ENCODE measurements at places on chromosomes 4 and X. TPM values are rescaled to one million over a fixed set of nuclear protein-coding genes. Genes with fewer than 3 reads are reported as not detected.

GRCh38 chrX:136179133-136179532 lies 31.8 kb downstream of the FHL1 start:
- DNase-seq, result no peak

- DNase-seq, result peak; percentile 70
These were observed 31.1 kb downstream of the ACOX3 start for GRCh38 chr4:8409264-8410065.

- DNase-seq, result no peak
These were observed 77.1 kb upstream of the LSM6 start for GRCh38 chr4:146098397-146098796.

DNA sequence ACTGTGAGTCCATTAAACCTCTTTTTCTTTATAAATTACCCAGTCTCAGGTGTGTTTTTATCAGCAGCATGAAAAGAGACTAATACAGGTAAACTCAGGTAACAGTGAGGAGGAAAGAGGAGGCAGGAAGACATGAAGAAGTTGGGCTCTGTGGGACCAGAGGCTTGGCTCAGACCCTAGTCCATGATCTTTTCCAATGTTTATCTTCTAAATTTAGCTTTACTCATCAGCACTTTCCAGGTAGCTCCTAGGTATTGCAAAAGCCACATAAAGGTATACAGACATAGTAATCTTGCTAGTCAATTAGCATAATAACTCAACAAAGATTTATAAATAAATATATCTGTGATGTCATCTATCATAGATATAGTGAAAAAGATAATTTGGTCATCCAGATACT lies 11.2 kb upstream of the FRYL start:
- no peak for DNase-seq

- no peak for DNase-seq
These were observed 35.8 kb upstream of the TNIP3 start for GRCh38 chr4:121199742-121200561.

Gene MAGEB1
- not detected for total RNA-seq

Gene PRDM8
- total RNA-seq, result 7.8 TPM

- DNase-seq, result no peak
These were observed 21.5 kb downstream of the SUPT20HL2 start for GRCh38 chrX:24292353-24292752.

DNA sequence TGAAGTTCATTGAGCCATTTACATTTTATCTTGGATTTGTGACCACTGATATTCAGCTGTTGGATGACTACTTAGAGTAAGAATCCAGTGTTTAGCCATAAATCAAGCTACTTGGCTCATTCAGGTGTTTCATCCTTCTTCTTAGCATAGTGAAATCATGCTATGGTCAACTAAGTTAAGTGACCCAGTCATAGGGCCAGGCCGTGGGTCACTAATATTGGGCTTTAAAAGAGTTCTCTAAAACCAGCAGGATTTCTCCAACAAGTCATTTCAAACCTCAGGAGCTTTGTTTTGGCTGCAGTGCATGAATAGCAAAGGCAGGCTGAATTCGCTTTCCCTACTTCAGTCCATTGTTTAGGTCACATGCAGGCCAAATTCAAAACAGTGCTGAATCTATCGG lies 181.0 kb downstream of the MAML3 start:
- peak; percentile 58 for DNase-seq

Gene BCLAF3
- 11.0 TPM for total RNA-seq

- no peak for DNase-seq
These were observed 274.6 kb upstream of the BOD1L1 start for GRCh38 chr4:13902146-13902545.

GRCh38 chrX:150094996-150095395 lies 156.7 kb upstream of the EOLA2 start:
- peak; percentile 4 for DNase-seq

Gene IL2
- total RNA-seq, result not detected

Gene SYP
- 0.18 TPM for total RNA-seq

DNA sequence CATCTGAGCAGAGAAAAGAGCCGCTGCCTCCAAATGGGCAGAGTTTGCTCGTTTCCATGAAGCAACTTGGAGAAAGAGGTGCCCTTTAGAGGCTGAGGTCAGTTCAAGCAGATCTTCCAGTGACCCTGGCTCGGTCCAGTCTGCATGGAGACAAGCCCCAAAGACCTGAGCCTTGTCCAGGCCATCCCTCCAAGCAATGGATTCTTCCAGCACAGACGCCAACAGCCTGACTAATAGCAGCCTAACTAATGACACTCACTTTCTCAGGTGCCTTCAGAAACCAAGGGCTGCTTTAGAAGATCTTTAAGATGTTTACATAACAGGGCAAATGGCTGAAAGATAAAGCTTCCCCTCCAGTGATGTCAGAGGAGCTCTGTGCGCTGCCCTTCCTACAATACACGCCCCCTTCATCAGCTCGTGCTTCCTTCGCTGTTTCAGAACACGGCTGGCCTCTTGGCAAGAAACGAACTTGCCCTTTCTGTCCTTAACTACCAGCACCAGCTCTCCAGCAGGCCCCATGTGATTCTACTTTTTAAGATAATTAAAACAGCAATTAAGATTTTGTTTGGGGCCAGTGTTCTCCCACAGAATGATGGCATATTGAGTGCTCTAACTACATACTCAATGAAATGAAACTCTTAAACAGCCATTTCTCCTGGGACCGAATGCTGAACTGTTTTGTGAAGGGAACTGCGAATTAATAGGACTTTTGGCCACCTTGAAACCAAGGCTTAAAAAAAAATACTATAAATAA lies 119.0 kb downstream of the GPR143 start:
- peak; percentile 23 for DNase-seq
